ENCODE measurements at places on chromosomes 7 and 10.
A peak's percentile ranks its signal among the peaks of the same experiment; 100 is the strongest.

- no peak for DNase-seq
These were observed 256.2 kb upstream of the MGMT start for GRCh38 chr10:129210876-129211275.

- DNase-seq, result peak; percentile 48
These were observed 25.3 kb downstream of the ADD3 start for GRCh38 chr10:110032801-110033700.

- DNase-seq, result no peak
These were observed 52.0 kb downstream of the KIF5B start for GRCh38 chr10:32004161-32004591.

- no peak for DNase-seq
These were observed 1.6 kb downstream of the C7orf25 start for GRCh38 chr7:42910306-42910705.

- peak; percentile 30 for DNase-seq
These were observed 7.8 kb upstream of the ATOH7 start for GRCh38 chr10:68239596-68240150.

All from adipocyte (in vitro differentiated cells).